ENCODE measurements at places on chromosomes 3 and 15.

- no peak for DNase-seq
Measured at GRCh38 chr15:60384053-60384452, 13.7 kb downstream of the ANXA2 start.

DNA sequence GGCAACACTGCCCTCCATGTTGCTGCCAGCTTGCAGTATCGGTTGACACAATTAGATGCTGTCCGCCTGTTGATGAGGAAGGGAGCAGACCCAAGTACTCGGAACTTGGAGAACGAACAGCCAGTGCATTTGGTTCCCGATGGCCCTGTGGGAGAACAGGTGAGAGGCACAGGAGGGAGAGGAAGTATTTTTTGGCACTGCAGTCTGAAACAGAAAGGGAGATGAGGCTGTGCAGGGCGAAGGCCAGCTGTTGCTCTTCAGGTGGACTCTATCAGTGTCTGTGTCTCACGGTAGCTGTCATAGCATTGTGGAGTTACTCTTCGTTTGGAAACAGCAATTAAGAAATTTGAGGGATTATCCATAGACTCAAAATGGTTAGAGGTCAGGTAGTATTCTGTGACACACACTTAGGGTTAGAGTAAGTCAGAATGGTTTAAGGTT lies 8.0 kb downstream of the NFKBIZ start:
- DNase-seq, result no peak

DNA sequence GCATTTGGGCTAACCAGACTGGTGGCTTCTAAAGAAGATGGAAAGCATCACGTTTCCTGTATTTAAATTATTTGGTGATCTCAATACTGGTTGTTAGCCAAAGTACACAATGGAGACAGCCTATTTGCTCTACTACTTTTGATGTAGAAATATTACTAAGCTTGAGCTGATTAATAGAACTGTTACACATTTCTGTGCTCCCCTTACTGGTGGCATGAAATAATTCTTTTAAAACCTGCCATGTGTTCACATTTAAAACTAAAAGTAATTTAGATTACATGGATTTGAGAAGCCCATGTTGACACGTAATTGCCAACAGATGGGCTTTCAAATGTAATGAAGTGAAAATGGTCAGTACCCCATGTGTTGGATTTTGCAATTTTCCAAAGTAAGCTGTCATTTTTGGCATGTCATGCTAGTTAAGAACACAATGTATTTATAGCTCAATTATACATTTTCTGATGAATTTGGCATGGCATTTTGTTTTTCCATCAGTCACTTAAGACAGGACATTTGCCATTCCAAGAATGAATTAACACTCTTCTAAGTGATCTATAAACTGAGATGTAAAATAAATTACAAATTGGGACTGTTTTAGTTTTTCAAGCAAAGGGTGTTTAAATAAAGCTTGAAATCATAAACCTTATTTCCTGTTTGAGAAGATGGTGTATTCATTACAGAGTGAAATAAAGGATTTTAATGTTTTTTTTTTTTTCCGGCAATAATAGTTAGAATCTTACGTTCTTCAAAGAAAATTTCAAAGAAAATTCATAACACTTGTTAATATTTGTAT lies 10.8 kb upstream of the RARRES1 start:
- DNase-seq, result no peak

GRCh38 chr3:173865900-173866498 lies 468.5 kb downstream of the NLGN1 start:
- DNase-seq, result no peak

- no peak for DNase-seq
Measured at GRCh38 chr15:37824717-37825382, 109.6 kb upstream of the TMCO5A start.

DNA sequence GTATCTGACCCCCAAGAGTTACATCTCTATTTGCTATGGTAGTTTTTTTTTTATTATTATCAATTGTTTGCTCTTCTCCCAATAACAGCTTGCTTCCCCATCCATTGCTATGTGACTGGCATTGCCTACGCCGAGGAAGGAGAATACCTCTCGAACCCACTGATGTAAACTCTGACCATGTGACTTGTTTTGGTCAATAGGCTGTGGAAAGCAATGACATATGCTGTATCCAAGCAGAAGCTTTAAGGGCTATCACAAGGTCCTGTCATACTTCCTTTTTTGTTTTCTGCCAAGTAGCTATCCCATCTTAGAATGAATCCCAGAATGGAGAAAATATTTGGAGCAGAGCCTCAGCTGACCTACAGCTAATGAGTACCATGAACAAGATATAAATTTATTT lies 111.0 kb upstream of the FRMD4B start:
- no peak for DNase-seq

GRCh38 chr15:64622410-64623260 lies 152.8 kb downstream of the RBPMS2 start:
- DNase-seq, result peak; percentile 12

DNA sequence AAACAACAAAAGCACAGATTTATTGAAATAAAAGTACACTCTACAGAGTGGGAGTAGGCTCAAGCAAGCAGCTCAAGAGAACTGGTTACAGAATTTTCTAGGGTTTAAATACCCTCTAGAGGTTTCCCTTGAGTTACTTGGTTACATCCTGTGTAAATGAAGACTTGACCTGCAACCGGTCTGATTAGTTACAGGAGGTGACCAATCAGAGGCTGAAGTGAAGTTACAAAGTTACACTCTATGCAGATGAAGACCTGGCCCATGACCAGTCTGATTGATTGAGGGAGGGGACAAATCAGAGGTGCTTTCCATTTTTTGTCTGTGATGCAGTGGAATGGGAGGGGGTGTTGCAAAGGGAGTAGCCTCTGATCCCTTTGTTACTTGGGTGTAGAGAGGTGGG lies 723.4 kb downstream of the ZPLD1 start:
- DNase-seq, result no peak

GRCh38 chr3:52141751-52142150 lies 12.5 kb downstream of the POC1A start:
- DNase-seq, result no peak

- peak; percentile 29 for DNase-seq
Measured at GRCh38 chr3:71127052-71127831, 456.3 kb downstream of the FOXP1 start.

GRCh38 chr3:120331076-120331475 lies 18.1 kb downstream of the LRRC58 start:
- DNase-seq, result no peak

- DNase-seq, result no peak
Measured at GRCh38 chr15:48366584-48367312, 35.5 kb downstream of the DUT start.

GRCh38 chr3:4880850-4881249 lies 98.4 kb upstream of the BHLHE40 start:
- DNase-seq, result no peak

DNA sequence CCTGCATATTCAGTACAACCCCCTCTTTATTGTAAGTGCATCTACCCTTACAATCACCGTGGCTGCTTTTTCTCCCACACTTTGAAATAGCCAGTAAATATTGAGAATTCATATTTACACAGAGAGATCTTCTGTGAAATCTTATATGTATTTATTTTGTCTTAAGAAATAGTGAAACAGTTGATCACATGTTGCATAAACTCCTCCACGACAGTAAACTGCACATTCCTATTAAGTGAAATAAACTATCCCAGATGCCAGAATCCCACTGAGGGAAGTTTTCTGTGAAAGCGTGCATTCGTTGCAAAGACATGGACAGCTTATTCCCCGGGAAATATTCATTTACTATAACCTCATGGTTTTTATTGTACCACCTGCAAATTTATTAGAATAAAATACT lies 796.0 kb downstream of the ROBO2 start:
- no peak for DNase-seq

DNA sequence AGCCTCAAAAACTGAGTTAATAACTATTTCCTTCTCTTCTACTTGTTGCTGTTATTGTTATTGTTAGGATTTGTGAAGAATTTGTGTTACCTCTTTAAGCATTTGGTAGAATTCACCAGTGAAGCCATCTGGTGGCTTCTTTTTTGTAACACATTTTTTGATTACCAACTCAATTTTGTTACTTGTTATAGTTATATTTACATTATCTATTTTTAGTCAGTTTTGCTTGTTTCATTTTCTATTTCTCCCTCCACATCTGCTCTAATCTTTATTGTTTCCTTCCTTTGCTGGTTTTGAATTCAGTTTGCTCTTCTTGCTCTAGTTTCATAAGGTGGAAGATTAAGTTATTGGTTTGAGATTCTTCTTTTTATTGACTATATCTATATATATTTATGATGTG lies 3.7 kb upstream of the SLC9C1 start:
- no peak for DNase-seq

- no peak for DNase-seq
Measured at GRCh38 chr3:113034011-113034410, 43.2 kb downstream of the GTPBP8 start.

GRCh38 chr3:15428539-15428938 lies 1.1 kb downstream of the EAF1 start:
- peak; percentile 17 for DNase-seq

DNA sequence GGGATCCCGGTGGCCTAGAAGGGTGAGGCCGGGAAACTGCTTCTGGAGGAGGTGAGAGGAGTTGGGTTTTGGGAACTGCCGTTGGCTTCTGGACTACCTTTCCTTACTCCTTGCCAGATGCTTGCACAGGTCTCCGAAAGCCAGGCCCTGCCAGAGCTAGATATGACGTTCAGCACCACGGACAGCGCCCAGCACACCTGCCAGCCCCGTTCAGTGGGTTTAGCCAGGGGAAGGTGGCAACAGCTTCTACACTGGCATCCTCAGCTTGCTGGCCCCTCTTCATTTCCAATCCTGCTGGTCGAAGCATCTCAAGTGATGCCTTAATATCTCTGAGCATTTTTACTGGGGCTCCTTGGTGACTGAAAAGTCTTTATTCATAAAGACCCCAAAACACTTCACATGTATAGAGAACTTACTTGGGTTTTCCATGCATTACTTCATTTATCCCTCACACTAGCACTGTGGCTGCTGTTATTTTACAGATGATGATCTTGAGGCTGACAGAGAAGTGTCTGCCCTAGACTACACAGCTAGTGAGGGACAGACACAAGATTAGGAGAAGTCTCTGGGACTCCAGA lies 21.9 kb downstream of the HCN4 start:
- DNase-seq, result peak; percentile 54

- DNase-seq, result no peak
Measured at GRCh38 chr15:76480267-76480666, 143.7 kb downstream of the ISL2 start.

- DNase-seq, result no peak
Measured at GRCh38 chr3:156373654-156374053, 181.3 kb downstream of the SSR3 start.

GRCh38 chr3:64653101-64653500 lies 34.7 kb downstream of the ADAMTS9 start:
- no peak for DNase-seq

DNA sequence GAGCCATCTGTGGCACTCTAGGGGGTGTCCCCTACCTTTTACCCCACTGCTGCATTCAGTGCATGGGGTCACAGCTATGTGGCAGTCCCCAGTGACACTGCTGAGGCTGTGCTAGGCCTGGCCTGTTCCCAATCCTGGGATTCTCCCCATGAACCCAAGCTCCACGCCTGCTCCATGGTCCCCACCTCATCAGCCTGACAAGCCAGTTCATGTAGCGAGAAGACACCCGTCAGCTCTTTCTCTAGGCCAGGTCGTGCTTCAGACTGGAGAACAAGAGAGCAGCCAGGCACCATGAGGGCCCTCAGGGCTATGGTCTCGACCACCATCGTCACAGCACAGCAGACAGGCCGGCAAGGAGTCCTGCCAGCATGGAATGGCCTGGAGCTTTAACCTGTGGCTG lies 72.8 kb upstream of the PRR20G start:
- DNase-seq, result no peak

DNA sequence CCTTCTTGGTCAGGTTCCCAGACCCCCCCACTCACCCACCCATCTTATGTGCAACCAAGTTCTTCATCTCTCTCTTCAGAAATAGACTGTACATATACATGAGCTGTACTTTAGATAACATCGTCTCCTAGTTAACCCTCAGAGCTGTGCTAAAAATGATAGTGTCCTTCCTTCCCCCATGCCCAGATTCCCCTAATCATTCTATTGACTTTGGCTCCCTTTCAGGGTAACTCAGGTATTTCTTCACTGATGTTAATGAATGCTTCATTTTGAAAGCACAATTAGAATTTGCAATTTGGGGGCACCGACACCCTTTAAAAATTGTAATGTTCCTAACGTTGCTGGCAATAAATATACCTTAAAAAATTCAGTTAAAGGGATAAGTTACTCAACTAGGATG lies 10.9 kb downstream of the PARP9 start:
- DNase-seq, result no peak

- DNase-seq, result no peak
Measured at GRCh38 chr3:152087153-152087552, 181.6 kb upstream of the MBNL1 start.

DNA sequence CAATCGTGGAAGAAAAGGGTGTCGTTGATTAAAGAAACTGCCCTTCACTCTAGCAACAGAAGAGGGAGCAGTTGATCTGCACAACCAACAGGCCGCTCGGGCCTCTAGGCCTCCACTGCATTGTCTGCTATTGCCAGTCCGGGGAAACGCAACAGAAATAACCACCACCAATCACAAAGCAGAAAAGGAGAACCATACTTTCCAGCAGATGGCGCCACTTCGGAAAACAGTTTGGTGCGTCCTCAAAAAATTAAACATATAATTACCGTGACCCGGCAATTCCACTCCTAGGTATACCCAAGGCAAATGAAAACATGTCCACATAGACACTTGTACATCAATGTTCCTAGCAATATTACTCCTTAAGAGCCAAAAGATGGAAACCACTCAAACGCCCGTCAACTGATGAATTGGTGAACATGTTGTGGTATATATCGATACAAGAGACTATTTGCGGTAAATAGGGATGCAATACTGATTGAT lies 154.1 kb downstream of the TJP1 start:
- no peak for DNase-seq

DNA sequence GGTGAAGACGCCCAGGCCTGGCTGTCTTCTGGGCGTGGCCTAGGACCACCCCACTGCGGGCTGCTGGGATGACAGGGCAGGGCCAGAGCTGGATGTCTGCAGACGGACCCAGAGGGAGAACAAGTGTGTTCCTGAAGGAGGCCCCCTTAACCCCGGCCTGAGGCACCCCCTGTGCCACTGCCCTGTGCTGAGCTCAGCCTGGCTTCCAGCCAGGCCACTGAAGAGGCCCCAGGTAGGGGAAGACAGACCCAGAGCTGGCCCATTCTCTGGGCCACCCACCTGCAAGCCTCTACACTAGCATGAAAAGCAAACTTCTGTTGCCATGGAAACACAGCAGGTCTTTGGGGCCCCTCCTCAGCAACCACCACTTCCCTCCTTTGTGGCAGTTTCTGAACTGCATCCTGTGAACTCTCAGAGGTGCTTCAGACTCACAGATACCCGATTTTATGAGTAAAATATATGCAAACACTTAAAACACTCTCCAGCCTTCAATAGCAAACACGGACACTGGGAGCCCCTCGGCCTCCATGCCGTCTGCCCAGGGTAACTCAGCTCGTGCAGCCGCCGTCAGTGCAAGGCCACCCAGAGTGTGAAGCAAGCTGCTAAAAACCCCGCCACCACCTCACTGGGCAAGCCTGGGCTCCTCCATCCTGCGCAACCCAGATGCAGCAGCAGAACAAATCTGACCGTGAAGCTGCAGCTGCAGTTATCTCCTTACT lies 42.5 kb downstream of the CMTM6 start:
- peak; percentile 55 for DNase-seq

GRCh38 chr3:23157331-23157730 lies 45.8 kb upstream of the UBE2E2 start:
- DNase-seq, result no peak

- DNase-seq, result no peak
Measured at GRCh38 chr15:31457631-31458526, 131.2 kb downstream of the KLF13 start.

GRCh38 chr3:187880441-187880840 lies 135.2 kb upstream of the BCL6 start:
- no peak for DNase-seq

- no peak for DNase-seq
Measured at GRCh38 chr3:129936757-129937156, 37.8 kb upstream of the TRH start.

Data from activated naive CD4-positive, alpha-beta T cell treated with anti-CD3 and anti-CD28 coated beads, Interleukin-2, amount 50 U/mL, for 16 hours (primary cell).